ENCODE measurements at places on chromosomes 7 and 10.

DNA sequence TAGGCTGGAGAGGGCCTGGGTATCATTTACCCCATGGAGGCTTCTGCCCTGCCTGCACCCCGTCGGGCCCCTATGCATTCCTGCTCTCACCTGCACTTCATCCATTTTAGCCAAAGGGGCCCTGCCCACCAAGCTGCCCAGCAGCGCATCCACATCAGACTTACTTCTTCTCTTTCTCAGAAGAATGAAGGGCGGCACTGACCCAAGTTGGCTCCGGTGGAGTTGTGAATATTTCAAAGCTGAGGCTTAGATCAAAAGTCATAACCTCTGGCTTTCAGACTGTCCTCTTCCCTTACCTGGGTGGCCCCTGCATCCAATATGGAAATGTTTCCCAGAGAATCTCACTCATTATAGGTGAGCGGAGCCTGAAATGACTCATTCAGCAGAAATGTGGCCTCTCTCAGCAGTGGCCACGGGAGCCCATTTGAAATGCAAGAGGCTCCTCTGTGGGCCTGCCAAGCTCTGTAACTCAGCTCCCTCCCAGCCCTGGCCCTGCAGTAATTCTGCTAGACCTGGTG is 117.6 kb upstream of the TCF7L2 start:
- DNase-seq = no peak

- no peak for DNase-seq
Observed at GRCh38 chr10:24722131-24722675, 1.5 kb downstream of the ARHGAP21 start.

GRCh38 chr7:17118412-17118811 is 180.0 kb upstream of the AHR start:
- DNase-seq = no peak

- DNase-seq = no peak
Observed at GRCh38 chr7:55641273-55641691, 69.0 kb upstream of the VOPP1 start.

DNA sequence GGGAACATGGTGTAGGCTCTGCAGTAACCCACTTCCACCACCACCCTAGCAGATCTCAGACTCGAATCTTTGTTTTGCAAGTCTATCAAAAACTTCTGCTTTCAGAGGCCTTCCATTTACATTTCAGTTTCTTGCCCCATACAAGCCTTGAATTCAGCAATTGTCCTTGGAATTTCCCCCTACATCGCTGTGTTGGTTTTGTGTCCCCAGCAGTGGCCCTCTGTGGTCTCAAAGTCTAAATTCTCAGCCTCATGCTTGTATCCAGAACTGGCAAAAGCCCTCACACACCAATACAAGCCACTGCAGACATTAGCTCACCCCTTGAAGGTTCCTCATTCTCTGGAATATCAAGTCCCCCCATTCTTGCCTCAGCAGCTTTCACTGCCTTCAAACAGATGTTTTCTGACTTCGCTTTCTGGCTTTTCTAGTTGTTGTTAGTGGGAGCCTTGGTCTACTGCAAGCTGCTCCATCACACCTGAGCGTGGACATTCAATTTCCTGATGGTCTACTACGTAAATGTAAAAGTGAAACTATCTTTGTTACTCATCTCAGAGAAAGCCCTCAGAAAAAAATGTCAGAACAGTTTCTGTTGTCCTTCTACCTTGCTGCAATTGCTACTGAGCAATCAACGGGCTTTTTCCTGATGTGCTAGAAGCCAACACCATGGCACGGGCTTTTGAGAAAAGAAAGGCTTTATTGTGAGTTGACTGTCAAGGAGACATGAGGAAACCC is 1.8 kb upstream of the NUB1 start:
- DNase-seq = no peak

GRCh38 chr10:23368816-23369640 is 24.4 kb upstream of the C10orf67 start:
- no peak for DNase-seq

DNA sequence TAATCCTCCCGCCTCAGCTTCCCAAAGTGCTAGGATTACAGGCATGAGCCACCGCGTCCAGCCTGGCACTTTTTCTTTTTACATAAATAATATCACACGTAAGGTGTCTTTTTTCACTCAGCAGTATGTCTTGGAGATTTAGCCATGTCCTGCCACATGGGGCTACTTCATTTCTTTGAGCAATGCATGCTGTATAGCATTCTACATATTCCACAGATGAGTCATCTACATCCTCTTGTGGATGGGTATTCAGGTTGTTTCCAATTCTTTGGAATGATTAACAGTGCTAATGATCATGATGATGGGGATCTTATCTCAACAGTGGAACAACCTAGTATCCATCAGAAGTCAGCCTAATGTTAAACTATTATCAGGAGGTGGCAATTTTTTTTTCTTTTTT is 50.8 kb downstream of the ZNF503 start:
- no peak for DNase-seq

All from Right ventricle myocardium inferior (tissue), 1 donor.